PC-9 (cell line): ENCODE measurements at places on chromosomes 5 and 9.

- no peak for DNase-seq
Observed at GRCh38 chr9:19408316-19408692, 505 bp upstream of the ACER2 start.

DNA sequence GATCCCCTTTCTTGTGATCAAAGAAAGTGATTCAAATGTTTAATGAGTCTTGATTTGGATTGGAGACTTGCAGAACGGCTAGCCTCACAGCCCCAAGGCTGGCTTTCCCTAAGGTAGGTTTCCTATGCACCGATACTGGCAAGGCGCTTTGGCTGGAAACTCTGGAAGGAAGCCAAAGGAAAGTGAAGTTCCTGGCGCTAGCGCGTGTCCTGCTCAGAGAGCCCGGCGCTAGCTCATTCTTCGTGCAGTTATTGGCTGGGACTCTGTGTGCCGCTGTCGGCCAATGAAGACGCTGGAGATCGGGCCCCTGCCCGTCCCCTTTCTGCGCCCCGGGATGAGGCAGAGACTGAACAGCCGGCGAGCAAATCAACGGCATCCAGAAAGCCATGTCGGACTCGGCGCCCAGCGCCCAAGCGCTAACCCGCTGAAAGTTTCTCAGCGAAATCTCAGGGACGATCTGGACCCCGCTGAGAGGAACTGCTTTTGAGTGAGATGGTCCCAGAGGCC lies at the start of gene PCDHGC3:
Gene PCDHGC3 (plus strand): TSS at position 342 of the 507 bp plus-strand sequence. CDS start 151 bp downstream, at position 493.
- DNase-seq = peak; percentile 71

DNA sequence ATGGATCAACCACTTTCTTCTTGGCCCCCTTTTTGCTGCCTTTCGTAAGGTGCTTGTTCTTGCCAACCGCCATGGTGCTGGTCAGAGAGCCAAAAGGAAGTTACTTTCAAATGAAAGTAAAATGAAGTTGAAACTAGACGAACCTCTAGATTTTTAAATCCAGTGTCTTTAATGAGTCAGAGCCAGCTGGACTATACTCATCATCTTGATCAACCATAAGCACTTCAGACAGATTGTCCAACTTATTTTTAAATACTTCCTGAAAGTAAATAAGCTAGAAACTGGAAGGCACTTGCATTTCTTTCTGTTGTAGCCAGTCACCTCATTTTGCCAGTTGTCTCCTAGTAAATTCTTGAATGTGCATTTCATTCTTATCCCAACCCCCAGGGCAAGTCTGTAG lies 48.9 kb downstream of the JMY start:
- no peak for DNase-seq

DNA sequence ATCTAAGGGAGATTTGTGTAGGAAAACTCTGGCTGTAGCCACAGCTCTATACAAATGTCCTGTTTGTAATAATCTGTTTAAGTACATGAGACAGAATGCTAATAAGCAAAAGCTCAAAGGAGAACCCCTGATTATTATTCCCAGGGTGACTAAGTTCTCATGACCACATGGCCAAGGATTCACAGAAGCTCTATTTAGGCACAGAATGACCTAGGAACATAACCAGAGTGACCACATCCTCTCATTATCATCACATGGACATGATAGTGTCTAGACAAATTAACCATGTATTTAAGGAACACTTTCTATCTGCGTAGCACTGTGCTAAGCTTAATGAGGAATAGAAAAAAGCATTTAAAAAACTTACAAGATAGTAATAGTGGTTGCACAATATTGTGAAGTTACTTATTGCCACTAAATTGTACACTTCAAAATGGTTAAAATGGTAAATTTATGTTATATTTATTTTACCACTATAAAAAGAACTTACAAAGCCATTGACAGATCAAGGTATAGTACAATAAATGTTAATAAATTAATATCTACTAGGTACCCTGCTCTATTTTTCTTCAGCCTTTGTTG lies 56.3 kb downstream of the STX17 start:
- DNase-seq = no peak

DNA sequence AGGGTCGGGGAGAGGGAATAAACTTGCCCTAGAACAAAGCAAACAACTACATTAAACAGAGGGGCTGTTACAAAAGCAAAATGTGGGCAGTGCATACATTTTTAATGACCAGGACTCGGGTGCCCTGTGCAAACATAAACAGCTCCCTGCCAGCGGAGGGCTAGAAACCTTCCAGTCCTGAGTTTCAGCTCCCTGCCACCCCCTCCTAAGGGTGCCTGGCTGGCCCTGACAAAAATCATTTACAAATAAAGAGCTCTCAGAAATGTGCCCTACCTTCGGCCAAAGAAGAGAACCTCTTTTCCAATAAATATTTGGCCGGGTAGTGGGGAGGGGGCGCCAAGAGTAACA lies 29.5 kb downstream of the FOXD1 start:
- DNase-seq = no peak
